ENCODE measurements at places on chromosomes 3 and 15.

DNA sequence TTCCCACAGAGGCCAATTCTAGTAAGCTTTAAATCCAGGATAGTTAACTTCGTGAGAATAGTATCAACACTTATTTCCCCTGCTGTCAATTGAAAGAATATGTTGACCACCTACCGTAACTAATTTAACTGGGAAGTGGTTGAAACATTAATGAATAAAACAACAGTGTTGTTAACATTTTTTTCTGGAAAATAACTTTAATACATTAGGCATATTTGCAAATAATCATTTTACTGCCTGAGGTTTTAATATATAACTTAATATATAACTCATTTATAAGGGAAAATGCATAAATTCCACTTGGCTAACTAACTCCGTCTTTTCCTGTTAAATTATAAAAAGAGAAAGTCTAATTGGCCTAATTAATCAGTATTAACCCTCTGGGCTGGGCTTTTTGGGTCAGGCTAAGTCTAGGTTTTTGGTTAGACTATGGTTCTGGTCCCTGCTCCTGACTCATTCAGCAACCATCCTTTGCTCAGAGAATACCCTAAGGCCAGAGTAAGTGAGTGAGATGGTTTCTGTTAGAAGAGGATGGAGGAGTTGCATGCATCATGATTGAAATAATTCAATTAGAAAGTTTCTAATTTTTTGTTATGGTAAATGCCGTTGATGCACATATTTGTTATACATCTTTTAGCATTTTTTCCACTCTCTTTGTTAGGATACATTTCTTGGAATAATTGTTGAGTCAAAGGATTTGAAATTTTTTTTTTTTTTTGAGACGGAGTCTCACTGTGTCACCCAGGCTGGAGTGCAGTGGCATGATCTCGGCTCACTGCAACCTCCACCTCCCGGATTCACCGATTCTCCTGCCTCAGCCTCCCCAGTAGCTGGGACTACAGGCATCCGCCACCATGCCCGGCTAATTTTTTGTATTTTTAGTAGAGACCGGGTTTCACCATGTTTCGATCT is 10.8 kb upstream of the SKIL start:
- DNase-seq: no peak

GRCh38 chr3:140128631-140129030 is 193.6 kb downstream of the CLSTN2 start:
- no peak for DNase-seq

- no peak for DNase-seq
Observed at GRCh38 chr15:52023169-52023922, 4.3 kb downstream of the MAPK6 start.

DNA sequence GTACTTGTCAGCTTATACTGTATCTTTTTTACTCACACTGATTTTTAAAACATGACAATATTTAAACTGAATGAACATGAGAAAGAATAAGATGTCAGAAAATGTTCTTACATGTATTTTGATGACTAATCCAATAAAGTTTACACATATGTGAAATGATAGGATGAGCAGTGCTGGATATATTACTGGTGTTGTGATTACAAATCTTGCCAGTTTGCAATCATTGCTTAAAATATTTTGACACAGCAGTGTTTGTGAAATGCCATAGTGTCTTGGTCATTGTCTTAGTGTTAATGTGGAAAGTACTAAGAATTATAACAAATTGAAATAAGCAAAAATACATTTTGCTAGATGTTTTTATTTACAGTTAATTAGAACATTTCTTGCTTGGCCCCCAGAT is 118.7 kb upstream of the MLF1 start:
- DNase-seq: no peak

GRCh38 chr3:56831572-56831971 is 29.8 kb upstream of the ARHGEF3 start:
- DNase-seq: no peak

DNA sequence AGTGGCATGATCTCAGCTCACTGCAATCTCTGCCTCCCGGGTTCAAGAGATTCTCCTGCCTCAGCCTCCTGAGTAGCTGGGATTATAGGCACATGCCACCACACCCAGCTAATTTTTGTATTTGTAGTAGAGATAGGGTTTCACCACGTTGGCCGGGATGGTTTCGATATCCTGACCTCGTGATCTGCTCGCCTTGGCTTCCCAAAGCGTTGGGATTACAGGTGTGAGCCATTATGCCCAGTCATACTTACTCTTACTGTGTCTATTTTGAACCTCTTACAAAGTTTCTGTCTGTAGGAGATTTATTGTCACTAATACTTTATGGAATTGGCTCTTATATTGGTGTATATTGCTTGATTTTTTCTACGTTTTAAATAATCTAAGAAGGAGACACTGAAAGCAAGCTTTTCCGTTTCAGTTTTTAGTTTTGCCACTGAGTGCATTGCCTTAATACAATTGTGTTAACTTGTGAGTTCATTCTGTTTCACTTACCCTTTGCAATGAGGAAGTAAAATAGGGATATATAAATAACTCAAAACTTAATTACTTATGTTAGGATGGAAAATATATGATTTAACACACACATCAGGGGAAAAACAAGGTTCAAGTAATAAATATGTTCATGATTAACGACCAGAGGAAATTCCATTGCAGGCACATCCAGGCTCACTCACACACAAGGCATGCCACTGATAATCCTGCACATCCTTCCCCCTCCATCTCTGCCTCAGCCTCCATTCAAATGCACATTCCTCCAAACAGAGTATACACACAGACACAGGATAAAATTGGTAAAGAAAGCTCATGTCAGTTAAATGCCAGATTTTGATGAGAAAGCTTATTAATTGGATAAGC is 279.3 kb upstream of the RASGRP1 start:
- no peak for DNase-seq

DNA sequence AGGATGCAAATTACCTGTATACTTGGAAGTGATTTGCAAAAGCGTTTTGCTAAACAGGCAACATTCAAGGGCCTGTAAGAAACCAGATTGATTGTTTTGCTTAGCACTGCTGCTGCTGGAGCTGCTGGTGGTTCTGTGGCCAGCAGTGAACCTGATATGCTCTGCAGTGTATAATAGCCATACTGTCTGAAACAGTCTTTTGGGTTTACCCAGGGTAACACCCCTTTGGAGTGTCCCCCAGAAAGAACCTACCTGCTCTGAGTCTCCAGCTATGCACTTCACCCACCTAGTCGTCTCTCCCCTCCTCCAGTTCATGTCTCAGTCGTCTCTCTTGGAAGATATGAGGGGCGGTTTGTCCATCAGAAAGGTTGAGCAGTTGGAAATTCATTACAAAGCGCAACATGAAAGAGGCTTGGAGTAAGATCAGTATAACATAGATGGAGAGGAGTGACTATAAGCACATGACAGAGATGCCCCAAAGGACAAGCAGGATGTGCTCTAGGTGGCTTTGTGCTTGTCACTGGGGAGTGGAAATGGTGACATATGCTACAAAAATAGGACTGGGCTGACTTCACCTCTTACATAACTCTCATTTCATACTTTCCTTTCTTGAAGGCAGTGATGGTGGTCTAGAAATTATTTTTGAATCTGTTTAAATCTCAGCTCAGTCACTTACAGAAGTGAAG is 3.8 kb downstream of the MKRN2 start:
- no peak for DNase-seq

DNA sequence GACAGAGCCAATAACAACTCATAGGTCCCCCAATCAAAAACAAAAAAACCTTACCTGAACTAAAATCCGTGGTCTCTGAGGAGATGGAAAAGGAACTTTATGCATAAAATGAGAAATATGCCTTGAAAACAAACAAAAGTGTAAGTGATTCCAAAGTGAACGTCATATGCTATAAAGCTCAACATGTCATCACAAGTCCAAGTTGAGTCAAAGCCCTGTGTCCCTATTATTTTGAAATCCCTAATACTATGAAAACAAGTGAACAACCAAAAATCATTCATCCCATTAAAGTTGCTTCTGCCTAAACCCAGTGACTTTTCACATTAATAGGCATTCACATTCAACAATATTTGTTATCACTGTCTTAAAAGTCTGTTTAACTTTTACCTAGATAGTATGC is 59.4 kb downstream of the DENND4A start:
- DNase-seq: no peak

GRCh38 chr3:61032991-61033390 is 218.3 kb downstream of the FHIT start:
- DNase-seq: no peak

DNA sequence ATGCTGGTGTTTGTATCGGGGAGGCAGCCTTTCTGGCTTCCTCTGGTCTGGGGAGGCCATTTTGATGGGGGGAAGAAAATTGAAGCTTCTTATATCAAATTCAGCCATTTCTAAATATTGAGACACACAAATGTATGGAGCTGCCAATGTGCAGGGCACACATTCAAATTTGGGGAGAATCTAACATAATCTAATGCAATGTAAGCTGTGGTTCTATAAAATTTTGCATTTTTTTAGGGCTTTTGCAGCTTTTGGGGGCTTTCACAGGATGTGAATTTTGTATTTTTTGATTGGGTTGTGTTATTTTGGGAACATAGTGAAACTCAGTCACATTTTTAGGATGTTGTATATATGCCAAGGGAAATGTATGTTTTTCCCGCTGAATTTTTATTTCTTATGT is 43.4 kb downstream of the CDIN1 start:
- no peak for DNase-seq

- DNase-seq: no peak
Observed at GRCh38 chr3:33467786-33468185, 27.6 kb upstream of the UBP1 start.

DNA sequence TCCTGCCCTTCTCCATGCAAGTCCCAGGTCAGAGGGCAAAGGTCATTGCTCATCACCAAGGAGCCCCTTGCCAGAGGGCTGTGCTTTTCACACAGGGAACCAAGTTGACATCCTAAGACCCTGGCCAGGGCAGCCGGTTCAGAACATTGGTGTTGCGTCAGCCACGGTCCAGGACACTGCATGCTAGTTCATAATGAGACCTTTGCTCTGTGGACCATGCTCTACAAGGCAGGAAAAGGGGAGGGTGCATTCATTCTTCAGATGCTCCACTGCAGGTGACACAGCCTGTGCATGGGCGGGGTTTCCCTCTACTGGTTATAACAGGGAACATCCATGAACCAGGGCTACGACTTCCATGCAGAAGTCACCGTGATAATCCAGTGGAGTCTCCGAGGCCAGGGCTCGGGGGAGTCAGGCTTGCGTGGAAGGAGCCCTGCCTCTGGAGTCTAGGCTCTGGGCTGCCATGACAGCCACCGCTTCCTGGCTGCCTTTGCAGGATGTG is 81.6 kb downstream of the OCA2 start:
- DNase-seq: no peak

- DNase-seq: no peak
Observed at GRCh38 chr15:29812384-29812694, 9.9 kb downstream of the TJP1 start.

DNA sequence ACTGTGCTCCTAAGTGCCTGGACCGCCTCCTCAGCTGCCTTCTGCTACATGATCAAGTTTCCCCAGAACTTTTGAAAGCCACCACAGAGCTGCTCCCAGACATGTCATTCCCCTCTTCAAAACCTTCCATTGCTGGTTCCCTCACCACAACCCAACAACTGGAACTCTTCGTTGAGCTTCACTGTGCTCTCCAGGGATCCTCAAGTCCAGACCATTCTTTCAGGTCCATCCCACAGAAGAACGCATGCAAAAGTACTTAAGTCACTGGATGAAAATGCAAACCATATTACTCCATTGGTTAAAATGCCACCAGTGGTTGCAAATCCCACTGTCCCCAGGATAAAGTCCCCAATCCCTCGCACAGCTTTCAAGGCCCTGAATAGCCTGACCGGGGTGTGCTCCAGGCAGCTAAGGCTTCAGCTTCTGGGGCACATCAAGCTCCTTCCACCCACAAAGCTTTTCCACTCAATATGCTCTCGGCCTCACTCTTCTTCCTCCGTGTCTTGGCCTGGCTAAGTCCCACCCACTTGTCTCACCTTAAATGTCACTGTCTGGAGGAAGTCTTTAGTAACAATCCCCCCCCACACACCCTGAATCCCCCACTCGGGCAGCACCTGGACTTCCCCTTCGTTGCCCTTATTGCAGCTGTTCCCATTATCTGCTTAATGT is 84.8 kb downstream of the XXYLT1 start:
- no peak for DNase-seq

- DNase-seq: no peak
Observed at GRCh38 chr15:41581110-41581509, 22.1 kb downstream of the TYRO3 start.

- DNase-seq: no peak
Observed at GRCh38 chr3:29314727-29315088, 33.8 kb downstream of the RBMS3 start.

DNA sequence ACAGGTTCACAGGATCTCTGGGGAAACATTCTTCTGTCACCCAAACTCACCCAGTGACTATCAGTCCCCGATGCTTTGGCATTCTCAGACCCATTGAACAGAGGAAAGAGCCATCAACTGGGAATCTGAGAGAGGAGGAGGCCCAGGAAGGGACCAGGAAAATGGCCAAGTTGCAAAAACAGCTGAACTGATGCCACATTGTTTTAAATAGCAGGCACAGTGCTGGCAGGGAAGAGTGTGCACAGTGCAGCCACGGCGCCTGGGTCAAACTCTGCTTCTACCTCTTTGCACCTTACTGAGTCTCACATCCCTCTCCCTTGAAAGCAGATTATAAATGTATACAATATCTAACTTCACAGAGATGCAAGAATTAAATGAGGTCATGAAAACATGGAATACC is 66.4 kb downstream of the SRGAP3 start:
- no peak for DNase-seq

DNA sequence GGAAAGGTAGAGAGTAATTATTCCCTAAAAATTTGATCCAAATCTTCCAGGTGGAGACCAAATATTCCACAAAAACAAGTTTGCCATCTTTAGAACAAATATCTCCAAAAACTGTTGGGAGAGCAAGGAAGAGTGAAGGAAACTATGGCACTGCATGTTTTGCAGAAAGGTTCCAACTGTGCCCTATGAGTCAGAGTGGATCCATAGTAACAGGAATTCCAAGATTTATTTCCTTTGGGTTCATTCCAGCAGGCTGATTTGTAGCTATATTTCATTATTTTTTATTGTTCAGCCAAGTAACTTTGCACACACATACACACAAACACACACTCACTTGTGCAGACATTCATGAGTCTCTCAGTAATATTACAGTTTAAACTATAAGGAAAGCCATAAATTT is 459.7 kb upstream of the EPHA6 start:
- no peak for DNase-seq

DNA sequence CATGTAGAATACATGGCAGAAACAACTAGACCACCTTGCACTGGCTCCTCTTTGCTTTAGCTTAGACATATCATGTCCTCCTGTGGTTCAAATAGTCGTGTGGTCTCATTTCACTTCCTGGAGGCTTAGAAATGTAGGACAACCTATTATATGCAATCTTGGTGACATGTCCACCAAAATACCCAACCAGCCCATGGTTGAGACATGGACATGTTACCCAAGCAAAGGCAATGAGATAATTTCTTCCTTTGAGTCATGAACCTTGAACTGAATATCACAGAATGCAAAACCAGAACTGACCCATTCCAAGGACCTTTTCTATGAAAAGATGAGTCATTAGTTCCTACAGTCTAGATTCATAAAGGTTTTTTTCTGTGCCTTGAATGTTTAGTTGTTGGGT is 309.0 kb upstream of the MDFIC2 start:
- no peak for DNase-seq

GRCh38 chr3:41239587-41239986 is 40.3 kb downstream of the CTNNB1 start:
- DNase-seq: no peak
